Stimulated activated CD4-positive, alpha-beta T cell treated with anti-CD3 and anti-CD28 coated beads, Interleukin-4, amount 100 ng/mL, for 4 hours (primary cell): ENCODE measurements at places on chromosomes 7 and 10.

DNA sequence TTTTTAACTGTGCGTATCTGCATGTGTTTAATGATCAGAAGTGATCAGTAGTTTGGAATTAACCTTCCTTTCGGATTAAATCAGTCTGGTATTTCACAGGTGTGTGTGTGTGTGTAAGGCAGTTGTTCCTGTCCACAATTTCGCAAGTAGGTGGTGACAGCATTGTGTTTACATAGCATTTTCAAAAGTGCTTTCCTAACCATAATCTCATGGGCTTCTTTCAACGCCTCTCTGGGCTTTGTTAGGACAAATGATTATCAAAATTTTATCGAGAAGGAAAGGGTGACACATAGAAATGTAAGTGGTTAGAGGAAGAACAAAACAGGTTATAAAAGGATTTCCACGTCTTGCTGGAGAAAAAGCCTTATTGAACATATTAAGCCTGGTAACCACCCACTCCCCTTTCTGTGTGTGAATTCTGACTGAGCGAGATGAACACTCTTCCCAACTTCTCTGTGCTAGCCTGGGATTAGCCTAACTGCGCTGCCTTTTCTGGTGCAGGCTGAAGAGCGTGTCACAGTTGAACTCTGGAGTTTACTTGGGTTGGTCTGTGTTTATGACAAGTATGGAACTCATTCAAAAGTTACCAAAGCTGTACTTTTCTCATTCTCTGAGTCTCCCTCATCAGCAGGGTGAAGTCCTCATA, 292.3 kb upstream of the PITRM1 start:
- DNase-seq: no peak

DNA sequence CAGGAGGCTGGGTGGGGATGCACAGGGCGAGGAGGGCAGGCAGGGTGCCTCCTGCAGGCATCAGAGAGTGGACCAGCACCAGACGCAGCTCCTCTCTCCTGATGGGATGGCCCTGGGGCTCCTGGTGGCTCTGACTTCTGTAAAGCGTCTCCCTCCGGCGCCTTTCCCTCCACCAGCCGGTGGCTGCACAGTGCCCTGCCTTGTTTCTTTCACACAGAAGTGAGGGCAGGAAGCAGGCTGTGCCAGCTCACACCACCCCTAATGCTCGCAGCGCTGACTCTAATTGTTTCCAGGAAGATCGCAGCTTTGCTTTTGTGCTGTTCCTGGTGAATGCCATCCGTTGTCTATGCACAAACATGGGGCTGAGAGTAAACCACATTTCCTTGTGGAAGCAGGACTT, 152.3 kb upstream of the LANCL2 start:
- no peak for DNase-seq

GRCh38 chr7:92635538-92635937, 45.3 kb upstream of the FAM133B start:
- DNase-seq: no peak

GRCh38 chr10:73044378-73045285, 52.0 kb downstream of the P4HA1 start:
- no peak for DNase-seq

DNA sequence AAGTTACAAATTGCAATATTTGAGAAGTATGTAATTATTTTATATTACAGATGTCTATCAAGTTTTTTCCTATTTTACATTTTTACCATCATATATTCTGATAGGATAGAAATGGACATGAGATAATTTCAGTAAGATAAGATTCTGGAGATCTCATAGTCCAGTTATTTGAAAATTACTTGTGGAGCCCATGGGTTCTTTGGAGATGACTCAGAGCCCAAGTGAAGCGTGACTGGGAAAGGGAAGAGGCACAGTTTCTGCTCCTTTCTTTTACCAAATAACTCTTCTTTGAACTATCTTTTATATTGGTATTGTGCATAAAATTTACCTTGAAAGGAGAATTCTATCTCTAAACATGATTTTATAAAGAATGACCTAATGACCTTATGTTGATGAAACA, 2.4 kb downstream of the CD36 start:
- no peak for DNase-seq

- no peak for DNase-seq
Measured at GRCh38 chr7:20744954-20745446, 41.7 kb downstream of the SP8 start.

- no peak for DNase-seq
Measured at GRCh38 chr7:41975849-41976248, 261.2 kb downstream of the GLI3 start.

DNA sequence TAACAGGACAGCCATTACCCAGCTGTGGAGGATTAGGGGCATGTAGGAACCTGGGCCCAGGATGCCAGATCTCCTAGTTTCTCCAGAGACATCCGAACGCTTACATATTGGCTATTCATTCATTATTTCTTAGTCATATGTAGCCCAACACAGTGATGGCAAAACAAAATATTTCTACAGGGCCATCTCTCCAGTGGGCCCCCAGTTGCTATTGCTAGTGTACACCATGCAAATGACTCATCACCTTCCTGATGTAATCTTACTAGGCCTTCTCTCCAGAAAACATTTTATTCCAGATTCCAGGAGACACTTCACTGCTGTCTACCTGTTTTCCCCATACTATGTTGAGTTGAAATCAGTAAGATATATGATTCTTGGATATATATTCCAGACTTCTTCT, 201.7 kb downstream of the PLXDC2 start:
- DNase-seq: no peak

DNA sequence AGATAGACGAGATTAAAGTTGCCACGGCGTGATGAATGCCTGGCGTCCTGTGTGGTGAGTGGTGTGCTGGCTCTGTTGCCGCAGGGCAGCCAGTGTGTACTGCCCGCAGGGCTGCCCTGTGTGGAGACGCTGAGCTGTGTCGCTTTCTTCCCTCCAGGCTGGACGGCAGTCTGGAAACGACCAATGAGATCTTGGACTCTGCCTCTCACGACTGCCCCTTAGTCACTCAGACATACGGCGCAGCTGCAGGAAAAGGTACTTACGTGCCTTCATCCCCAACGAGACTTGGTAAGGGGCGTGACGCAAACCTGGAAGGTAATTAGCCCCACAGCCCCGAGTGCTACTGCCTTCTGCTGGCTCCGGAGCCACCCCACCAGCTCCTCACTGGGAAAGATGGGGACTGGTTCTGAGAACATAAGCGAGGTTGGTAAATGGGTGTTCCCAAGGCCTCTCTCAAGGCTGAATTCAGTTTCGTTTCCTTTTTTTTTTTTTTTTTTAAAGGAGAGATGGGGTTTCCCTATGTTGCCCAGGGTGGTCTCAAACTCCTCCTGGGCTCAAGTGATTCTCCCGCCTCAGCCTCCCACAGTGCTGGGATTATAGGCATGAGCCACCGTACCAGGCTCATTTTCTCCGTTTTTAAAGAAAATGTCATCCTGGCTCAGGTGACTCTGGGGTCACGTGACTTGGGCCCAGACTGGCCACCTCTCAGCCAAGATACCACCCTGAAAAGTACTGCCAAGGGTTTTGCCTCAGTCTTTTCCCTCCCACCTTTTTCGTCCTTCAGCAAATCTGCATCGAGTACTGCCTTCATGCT, 39.6 kb downstream of the WIPI2 start:
- DNase-seq: no peak

- no peak for DNase-seq
Measured at GRCh38 chr7:72235351-72235750, 176.8 kb downstream of the CALN1 start.

- no peak for DNase-seq
Measured at GRCh38 chr7:136303162-136303561, 326.0 kb upstream of the MTPN start.

DNA sequence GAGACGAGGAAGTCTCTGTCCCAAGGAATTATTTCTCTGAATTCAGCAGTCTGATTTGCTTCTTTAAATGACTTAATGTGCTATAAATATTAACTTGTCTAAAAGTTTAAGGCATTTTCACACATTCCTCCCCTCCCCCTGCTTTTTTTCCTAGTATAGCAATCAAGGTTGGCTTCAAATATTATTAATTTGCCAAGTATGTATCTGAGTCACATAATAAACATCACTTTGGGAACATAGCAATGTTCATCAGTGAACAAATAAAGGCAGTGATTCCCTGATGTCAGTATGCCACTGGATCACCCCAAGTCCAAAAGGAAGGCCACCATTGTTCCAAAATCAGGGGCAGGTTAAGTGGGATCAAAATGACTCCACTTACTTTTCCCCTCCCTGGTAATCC, 40.5 kb downstream of the PDE6C start:
- no peak for DNase-seq

DNA sequence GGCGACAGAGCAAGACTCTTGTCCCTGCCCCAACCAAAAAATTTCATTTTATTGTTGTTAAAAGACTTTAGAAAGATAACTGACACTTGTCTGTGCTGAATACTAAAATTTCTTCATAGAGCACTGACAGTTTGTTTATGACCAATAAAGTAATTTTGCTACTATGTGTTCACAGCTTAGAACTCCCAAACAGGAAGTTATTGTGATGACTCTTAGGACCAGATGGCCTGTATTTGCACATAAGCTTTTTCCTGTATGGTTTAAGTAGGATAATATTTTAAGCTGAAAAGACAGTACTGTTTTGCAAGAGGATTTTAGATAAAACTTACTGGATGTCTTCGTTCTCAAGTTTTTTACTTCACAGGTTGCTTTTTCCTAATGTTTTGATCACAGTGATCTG, 80.7 kb downstream of the MMRN2 start:
- no peak for DNase-seq

DNA sequence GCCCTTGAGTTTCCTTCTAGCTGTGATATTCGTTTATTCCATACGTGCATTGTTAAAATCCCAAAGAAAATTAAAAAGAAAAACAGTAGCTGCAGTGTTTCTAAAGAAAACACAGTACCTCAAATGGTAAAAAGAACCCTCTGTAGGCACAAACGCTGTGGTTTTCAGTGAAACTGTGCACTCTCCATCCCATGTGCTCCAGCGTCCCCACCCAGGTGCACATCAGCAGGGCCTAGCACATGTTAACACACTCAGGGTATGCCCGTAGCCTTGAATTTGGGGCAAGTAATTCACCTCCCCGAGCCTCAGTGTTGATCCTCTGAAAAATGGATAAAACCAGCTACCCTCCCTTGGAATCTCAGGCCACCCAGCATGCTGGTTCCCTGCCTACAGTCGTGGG, 9.5 kb downstream of the SLC18A2 start:
- no peak for DNase-seq

- no peak for DNase-seq
Measured at GRCh38 chr10:119325131-119325530, 117.8 kb downstream of the GRK5 start.

DNA sequence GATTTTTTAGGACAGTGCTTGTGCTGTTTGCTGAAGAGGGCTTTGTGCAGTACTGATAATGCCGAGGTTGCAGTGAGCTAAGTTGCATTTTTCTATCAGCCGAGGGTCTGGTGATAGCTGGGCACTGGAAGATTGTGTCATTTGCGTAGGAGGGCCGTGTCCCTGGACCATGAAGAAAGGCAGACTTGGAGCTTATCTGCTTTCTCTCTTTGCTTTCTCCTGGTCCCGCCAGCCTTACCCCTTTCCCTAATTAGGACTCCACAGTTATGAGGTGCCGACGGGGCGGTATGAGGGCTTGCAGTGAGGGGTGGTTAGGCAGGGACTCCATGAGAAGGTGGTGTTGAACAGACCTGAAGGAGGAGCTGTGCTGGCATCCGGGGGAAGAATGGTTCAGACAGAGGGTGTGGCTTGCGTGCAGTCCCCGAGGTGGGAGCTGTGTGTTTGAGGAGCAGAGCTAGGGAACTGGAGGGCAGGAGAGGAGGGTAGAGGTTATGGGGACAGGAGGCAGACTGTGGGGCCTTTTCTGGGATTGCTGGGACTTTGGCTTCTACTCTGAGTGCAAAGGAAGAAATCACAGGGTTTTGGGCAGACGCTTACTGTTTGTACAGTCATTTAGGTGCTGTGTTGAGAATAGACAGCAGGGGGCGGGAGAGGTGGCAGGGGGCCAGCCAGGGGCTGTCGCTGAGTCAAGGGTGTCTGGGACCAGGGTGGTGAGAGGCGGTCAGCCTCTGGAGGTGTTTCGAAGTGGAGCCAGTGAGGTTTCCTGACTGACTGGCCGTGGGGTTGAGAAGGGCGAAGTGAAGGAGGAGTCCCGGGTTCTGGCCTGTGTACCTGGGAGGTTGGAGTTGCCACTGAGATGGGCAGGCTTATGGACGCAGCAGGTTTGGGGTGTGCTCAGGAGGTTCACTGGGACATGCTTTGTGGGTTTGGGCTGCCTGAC, 43.4 kb downstream of the PRF1 start:
- DNase-seq: peak; percentile 59

- no peak for DNase-seq
Measured at GRCh38 chr10:6211671-6212635, 9.2 kb downstream of the PFKFB3 start.

GRCh38 chr10:112585126-112585525, 138.1 kb downstream of the VTI1A start:
- no peak for DNase-seq

GRCh38 chr7:42964849-42965805, 33.0 kb downstream of the MRPL32 start:
- DNase-seq: no peak

DNA sequence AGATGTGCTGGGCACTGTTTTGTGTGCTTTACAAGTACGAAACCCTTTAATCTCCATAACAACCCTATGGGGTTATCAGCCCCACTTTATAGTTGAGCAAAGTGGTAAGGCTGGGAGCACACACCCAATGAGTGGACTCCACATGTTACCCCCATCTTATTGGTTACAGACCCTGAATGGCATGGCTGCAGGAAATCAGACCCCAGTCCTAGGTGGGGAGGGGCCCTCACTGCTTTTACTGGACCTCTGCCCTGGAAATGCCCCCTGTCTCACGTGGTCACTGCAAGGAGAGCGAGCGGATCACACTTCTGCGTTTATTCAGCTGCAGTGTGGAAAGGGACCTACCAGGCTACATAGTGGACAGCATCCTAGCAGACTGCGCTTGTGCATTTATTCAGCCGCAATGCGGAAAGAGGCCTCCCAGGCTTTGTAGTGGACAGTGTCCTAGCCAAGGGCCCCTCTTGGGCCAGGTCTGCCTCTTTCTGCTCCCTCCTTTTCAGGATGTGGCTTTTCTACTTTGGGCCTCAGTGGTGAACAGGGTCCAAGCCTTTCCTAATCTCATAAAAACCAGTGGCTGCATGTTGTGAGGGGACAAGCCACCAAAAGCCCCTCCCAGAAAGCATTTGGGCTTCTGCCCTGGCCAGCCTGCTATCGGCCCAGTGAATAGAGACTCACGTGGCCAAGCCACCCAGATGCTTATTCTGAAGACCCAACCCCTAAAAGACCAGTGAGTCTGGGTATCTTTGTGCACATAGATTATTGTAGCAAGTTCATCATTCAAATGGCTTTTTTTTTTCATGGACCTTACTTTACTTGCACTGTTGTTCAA, 405.7 kb upstream of the RNF32 start:
- no peak for DNase-seq
